ENCODE measurements at places on chromosomes 3 and 15. TPM values are rescaled to one million over a fixed set of nuclear protein-coding genes. Genes with fewer than 3 reads are reported as not detected.

The DCLK3 gene
- polyA plus RNA-seq: 1.0 TPM

The SCG3 gene
- 10.0 TPM for polyA plus RNA-seq

The FAM174B gene
- 15.5 TPM for polyA plus RNA-seq

The CHST2 gene
- polyA plus RNA-seq: 5.0 TPM

The VPS8 gene
- polyA plus RNA-seq: 36.2 TPM

- H3K27ac ChIP-seq: no peak overlapping the region
- peaks cover 75% of the 10 kb centered on the region for H3K36me3 ChIP-seq
- peaks cover 14% of the 10 kb centered on the region for H3K4me1 ChIP-seq
Observed at GRCh38 chr3:184332370-184333090, 4.9 kb upstream of the FAM131A start.

DNA sequence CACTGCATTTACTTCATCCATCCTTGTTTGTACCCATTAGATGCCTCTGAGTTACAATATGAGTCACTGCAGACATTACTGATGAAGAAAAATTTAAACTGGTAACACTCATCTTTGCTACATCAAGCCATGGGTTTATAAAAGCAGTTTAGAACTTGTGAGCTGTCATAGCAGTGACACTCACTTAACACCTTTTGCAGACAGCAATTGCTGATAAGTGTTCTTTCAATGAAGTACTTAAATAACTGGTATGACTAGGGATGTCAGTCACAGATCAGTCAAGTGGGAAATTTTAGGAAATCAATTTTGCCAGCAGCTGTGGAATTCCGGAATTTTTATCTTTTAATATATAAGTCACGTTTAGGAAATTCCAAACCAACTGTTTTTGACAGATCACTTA is 643.0 kb downstream of the TBL1XR1 start:
- no peak for DNase-seq
- no peaks in the 10 kb centered on the region for H3K4me1 ChIP-seq
- no peak overlapping the region for H3K4me3 ChIP-seq
- H3K27ac ChIP-seq: no peak overlapping the region
- H3K27me3 ChIP-seq: no peaks in the 10 kb centered on the region

- no peak overlapping the region for H3K27ac ChIP-seq
- no peak for DNase-seq
- H3K4me1 ChIP-seq: no peaks in the 10 kb centered on the region
- peaks cover 13% of the 10 kb centered on the region for H3K36me3 ChIP-seq
- H3K27me3 ChIP-seq: no peaks in the 10 kb centered on the region
- no peak overlapping the region for H3K4me3 ChIP-seq
Observed at GRCh38 chr15:29792426-29793159, 29.7 kb downstream of the TJP1 start.

GRCh38 chr15:23616536-23616935 is 31.1 kb downstream of the MAGEL2 start:
- DNase-seq: no peak
- H3K4me1 ChIP-seq: no peaks in the 10 kb centered on the region
- no peak overlapping the region for H3K27ac ChIP-seq
- no peaks in the 10 kb centered on the region for H3K36me3 ChIP-seq

DNA sequence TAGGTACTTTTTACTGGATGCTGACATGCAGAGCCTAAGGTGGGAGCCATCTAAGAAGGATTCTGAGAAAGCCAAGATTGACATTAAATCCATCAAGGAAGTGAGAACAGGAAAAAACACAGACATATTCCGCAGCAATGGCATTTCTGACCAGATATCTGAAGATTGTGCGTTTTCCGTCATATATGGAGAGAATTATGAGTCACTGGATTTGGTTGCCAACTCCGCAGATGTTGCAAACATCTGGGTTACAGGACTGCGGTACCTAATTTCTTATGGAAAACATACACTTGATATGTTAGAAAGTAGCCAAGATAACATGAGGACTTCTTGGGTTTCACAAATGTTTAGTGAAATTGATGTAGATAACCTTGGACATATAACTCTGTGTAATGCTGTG is 125.1 kb downstream of the PLCL2 start:
- no peak overlapping the region for H3K4me3 ChIP-seq
- H3K4me1 ChIP-seq: peaks cover 15% of the 10 kb centered on the region
- DNase-seq: no peak
- no peak overlapping the region for H3K27ac ChIP-seq

DNA sequence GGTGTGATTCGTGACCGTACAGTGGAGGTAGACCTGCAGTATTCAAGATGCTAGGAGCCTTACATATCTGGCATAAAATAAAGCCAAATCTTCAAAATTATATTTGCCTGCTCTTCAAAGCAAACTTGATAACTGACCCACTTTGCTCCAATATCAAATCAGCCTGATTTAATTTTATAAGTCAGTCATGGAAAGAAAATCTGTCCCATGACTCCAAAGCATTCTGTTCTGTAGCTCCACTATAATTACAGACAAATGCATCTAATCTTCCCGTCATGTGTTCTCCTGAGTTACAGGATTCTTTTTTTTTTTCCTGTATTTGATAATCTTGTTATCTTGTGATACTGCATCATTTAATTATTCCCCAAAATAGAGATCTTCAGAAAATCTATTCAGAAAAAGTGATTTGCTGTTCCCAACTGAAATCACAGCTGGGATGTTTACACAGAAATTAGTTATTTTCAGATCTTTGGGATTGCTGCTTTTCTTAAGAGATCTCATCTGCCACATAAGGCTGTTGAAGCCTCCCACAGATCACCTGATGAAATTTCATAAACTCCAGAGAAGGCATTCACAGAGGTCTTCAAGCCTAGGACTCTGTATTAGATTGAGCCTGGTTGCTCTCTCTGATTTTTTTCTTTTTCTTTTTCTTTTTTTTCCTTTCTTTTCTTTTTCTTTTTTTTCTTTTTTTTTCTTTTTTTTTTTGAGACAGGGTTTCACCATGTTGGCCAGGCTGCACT is 27.2 kb downstream of the TIMP4 start:
- DNase-seq: no peak
- H3K36me3 ChIP-seq: no peaks in the 10 kb centered on the region
- no peaks in the 10 kb centered on the region for H3K4me1 ChIP-seq
- peaks cover 12% of the 10 kb centered on the region for H3K27me3 ChIP-seq
- H3K27ac ChIP-seq: no peak overlapping the region
- no peak overlapping the region for H3K4me3 ChIP-seq

DNA sequence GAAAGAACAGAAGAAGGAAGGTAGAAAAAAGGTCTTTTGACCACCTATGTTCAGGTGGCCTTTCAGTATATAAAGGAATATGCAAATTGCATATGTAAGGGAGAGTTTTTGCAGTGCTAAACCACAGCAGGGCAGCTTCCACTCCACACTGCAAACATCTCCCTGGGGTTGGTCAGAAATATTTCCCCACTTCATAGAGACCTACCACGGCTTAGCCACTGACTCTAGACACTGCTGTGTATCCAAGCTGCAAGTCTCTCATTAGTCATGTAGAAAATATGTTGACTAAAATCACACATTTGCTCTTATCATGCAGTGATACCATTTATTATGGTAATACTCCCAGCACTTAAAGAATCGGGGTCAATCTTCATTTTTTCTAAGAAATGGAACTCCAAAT is 214.9 kb upstream of the NR2F2 start:
- DNase-seq: peak; percentile 34
- H3K36me3 ChIP-seq: no peaks in the 10 kb centered on the region
- H3K27ac ChIP-seq: no peak overlapping the region
- no peaks in the 10 kb centered on the region for H3K27me3 ChIP-seq

GRCh38 chr3:17678116-17678741 is 64.2 kb downstream of the TBC1D5 start:
- H3K36me3 ChIP-seq: no peaks in the 10 kb centered on the region
- DNase-seq: no peak
- no peak overlapping the region for H3K4me3 ChIP-seq
- no peak overlapping the region for H3K27ac ChIP-seq

- H3K4me3 ChIP-seq: no peak overlapping the region
- DNase-seq: no peak
- peaks cover 36% of the 10 kb centered on the region for H3K27me3 ChIP-seq
- no peak overlapping the region for H3K27ac ChIP-seq
- no peaks in the 10 kb centered on the region for H3K4me1 ChIP-seq
Observed at GRCh38 chr15:88792342-88793282, 10.6 kb upstream of the ACAN start.

GRCh38 chr3:151919030-151919328 is 45.5 kb downstream of the SUCNR1 start:
- H3K4me3 ChIP-seq: no peak overlapping the region
- no peaks in the 10 kb centered on the region for H3K4me1 ChIP-seq
- H3K27me3 ChIP-seq: no peaks in the 10 kb centered on the region
- no peak overlapping the region for H3K27ac ChIP-seq
- H3K36me3 ChIP-seq: no peaks in the 10 kb centered on the region

- H3K4me1 ChIP-seq: no peaks in the 10 kb centered on the region
- peaks cover 14% of the 10 kb centered on the region for H3K27me3 ChIP-seq
- H3K27ac ChIP-seq: no peak overlapping the region
- no peak overlapping the region for H3K4me3 ChIP-seq
- no peak for DNase-seq
- H3K36me3 ChIP-seq: no peaks in the 10 kb centered on the region
Observed at GRCh38 chr3:43914269-43914668, 223.5 kb downstream of the ABHD5 start.

- H3K4me1 ChIP-seq: peaks cover 4% of the 10 kb centered on the region
- peak overlapping the region; percentile 66 for H3K4me3 ChIP-seq
- H3K27me3 ChIP-seq: no peaks in the 10 kb centered on the region
- peak overlapping the region; percentile 92 for H3K27ac ChIP-seq
Observed at GRCh38 chr15:41115652-41116115, 396 bp downstream of the INO80 start.

DNA sequence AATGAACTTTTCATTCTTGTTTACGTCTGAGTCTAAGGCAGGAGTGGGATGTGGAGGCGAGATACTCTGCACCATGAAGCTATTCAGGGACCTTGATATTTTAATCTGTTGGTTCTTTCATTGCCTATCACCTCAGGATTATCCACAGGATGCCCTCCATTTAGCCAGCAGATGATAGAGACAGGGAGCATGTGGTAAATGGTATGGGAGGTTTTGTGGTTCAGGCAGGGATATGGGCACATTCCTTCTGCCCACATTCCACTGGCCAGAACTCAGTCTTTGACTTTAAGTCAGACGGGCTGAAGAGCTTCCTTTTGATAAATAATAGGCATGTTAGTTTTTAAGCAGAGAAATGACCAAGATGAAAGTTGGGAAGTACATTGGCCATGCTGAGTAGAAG is 548.0 kb upstream of the CCDC54 start:
- DNase-seq: no peak
- no peak overlapping the region for H3K27ac ChIP-seq
- H3K4me1 ChIP-seq: no peaks in the 10 kb centered on the region
- H3K27me3 ChIP-seq: no peaks in the 10 kb centered on the region

DNA sequence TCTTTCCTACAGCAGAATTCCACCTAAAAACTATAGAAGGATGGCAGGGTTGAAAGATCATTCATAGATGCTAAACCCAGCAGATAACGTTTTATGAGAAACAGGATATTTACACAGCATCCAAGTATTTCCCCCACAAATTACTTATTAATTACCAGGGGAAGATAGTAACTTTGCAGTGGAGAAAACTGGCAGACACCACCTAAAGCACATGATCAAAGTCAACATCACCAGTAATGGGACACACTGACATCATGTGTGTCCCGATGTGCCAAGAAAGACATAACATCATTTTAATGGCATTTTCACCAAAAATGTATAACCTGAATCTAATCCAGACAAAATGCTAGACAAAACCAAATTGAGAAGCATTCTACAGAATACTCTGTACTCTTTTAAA is 220.4 kb upstream of the THBS1 start:
- no peaks in the 10 kb centered on the region for H3K36me3 ChIP-seq
- peaks cover 20% of the 10 kb centered on the region for H3K4me1 ChIP-seq
- no peak overlapping the region for H3K4me3 ChIP-seq
- no peak for DNase-seq
- H3K27ac ChIP-seq: no peak overlapping the region
- no peaks in the 10 kb centered on the region for H3K27me3 ChIP-seq

DNA sequence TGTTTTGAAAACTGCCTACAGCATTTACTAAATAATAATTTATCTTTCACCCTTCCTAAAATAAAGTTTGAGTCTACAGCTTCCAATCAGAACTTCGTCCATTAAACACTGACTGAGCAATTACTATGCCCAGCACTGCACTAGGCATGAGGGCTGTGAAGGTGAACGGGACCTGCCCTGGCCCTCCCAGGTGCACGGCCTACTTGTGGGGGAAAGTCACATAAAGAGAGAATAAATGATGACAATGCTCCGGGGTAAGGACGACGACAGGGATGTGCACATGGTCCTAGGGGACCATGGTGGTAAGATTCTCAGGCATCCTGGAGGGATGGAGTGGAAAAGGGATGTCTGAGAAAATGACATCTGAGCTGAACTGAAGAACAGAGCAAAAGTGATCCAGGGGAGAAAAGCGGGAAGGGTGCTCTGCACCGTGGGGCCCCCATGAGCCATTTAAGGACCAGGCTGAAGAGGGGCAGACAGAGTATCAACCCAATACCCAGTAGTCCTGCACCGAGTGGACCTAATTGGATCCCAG is 11.5 kb downstream of the PLA2G4F start:
- no peak overlapping the region for H3K27ac ChIP-seq
- H3K27me3 ChIP-seq: no peaks in the 10 kb centered on the region
- H3K36me3 ChIP-seq: no peaks in the 10 kb centered on the region
- no peak for DNase-seq
- no peak overlapping the region for H3K4me3 ChIP-seq

- DNase-seq: no peak
- no peak overlapping the region for H3K4me3 ChIP-seq
- H3K27me3 ChIP-seq: no peaks in the 10 kb centered on the region
- no peak overlapping the region for H3K27ac ChIP-seq
- H3K36me3 ChIP-seq: no peaks in the 10 kb centered on the region
Observed at GRCh38 chr3:160183345-160184076, 41.7 kb upstream of the C3orf80 start.

GRCh38 chr3:44643024-44643423 is 5.5 kb upstream of the ZNF35 start:
- no peaks in the 10 kb centered on the region for H3K4me1 ChIP-seq
- no peak for DNase-seq
- no peaks in the 10 kb centered on the region for H3K27me3 ChIP-seq
- H3K4me3 ChIP-seq: no peak overlapping the region

GRCh38 chr3:30349507-30349906 is 256.9 kb upstream of the TGFBR2 start:
- no peaks in the 10 kb centered on the region for H3K36me3 ChIP-seq
- no peaks in the 10 kb centered on the region for H3K27me3 ChIP-seq
- H3K4me3 ChIP-seq: no peak overlapping the region
- no peak overlapping the region for H3K27ac ChIP-seq

DNA sequence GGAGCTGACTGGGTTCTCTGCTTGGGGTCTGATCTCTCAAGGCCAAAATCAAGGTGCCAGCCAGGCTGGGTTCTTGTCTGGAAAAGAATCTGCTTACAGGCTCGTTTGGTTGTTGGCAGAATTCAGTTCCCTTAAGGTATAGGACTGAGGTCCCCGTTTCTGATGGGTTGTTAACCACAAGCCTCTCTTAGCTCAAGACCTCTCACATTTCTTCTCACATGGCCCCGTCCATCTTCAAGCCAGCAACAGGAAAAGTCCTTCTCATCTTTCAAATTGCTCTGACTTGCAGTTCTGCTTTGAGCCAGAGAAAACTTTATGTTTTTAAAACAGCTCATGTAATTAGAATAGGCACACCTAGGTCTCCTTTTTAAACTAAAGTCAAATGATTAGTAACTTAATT is 20.4 kb downstream of the UACA start:
- H3K4me1 ChIP-seq: peaks cover 2% of the 10 kb centered on the region
- no peaks in the 10 kb centered on the region for H3K36me3 ChIP-seq
- DNase-seq: no peak
- H3K27ac ChIP-seq: no peak overlapping the region

GRCh38 chr3:74546426-74546825 is 68.0 kb downstream of the CNTN3 start:
- no peak overlapping the region for H3K27ac ChIP-seq
- H3K27me3 ChIP-seq: no peaks in the 10 kb centered on the region
- DNase-seq: no peak
- H3K4me3 ChIP-seq: no peak overlapping the region

Data from large intestine (tissue), 12 donors.